ENCODE measurements at places on chromosomes 16 and 17.

DNA sequence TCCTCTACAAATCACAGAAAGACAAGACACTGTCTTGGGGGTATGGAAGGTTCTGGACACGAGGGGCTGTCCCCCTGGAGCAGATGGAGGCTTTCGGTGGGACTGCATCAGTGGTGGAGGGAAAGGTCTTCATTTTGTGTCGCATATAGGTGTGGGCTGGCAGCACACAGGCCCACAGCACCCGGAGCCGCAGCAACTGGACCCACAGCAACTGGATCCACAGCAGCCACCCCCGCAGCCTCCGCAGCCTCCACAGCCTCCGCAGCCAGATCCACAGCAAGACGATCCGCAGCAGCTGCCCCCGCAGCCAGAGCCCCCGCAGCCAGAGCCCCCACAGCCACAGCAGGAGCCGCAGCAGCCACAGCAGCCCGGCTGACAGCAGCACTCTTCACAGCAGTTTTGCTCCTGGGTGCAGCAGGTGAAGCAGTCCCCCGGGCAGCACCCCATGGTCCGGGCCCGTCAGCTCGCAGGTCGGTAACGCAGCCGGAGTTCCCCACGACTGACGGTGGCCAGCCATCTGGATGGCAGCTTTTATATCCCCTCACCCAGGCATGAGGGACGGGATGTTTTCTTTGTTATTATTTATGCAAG, at the start of gene KRTAP17-1:
Gene KRTAP17-1 (minus strand): TSS at position 507 of the 591 bp plus-strand sequence. CDS start 60 bp downstream, at position 447.
- no peak for DNase-seq

GRCh38 chr16:12535535-12536411, 267.9 kb downstream of the CPPED1 start:
- no peak for DNase-seq

DNA sequence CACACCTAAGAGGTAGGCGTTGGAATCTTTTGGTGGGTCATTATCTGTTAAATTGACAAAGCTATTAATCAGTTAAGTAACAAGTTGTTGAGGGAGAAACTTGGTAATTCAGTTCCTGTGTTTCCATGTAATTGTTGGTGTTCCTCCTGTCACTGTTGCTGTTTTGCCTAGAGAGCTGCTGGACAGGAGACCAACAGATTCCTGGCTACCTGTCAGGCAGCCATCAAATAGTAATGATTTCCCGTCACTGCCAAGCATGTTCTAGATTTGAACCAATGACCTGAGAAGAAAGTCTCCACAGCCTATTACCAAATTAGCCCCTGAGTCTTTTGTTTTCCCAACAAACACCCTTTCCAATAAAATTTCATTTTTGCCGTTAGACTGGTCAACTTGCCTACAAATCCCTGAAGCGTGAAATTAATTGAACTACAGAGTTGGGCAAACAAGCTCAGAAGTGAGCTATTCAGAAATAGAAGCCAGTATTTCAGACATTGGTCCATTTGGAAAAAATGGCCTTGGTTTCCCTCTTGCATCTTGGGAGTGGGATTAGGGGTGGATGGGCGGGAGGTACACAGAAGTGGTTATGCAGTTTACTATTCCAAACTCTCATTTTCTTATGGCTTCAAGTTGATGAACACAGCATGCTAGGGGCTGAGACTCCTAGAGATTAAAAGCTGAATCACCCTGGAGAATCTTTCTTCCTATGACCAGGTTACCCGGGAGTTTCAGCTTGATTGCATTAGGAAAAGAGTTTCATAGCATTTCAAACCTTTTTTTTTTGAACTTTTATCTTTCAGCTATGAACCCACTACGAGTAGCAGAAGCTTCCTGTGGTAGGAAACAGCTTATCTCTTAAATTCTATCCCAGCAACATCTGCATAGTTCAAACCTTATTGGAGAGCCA, 262.8 kb upstream of the MAF start:
- no peak for DNase-seq

- peak; percentile 81 for DNase-seq
Observed at GRCh38 chr16:88686439-88687253, at the start of gene SNAI3. TSS of gene SNAI3 (minus strand) at chr16:88686507. CDS start at chr16:88686406, 101 bp downstream.

- DNase-seq: no peak
Observed at GRCh38 chr17:70040336-70040735, 34.7 kb upstream of the KCNJ16 start.

GRCh38 chr17:67421869-67422273, 44.8 kb downstream of the PITPNC1 start:
- peak; percentile 76 for DNase-seq

- peak; percentile 56 for DNase-seq
Observed at GRCh38 chr17:81967533-81968395, 6.8 kb upstream of the NOTUM start.

GRCh38 chr17:55654821-55655220, 67.8 kb downstream of the TMEM100 start:
- DNase-seq: no peak

DNA sequence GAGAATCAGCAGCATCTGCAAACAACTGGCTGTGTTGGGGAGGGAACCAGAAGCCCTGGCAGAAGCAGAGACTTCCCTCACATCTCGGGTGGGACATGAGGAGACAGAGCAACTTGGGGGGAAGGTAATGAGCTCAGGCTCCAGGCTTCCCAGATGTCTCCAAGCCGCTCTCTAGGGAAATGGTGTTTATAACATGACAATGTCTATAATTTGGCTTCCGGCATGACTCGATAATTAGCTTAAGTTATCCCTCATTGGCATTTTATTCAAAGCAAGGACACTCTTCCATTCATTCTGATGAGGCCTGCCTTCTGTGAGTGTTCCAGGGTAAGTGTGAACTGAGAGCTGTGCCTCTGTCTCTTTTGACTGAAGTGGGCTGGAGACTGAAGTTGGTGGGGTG, 14.7 kb upstream of the MLLT6 start:
- DNase-seq: no peak

DNA sequence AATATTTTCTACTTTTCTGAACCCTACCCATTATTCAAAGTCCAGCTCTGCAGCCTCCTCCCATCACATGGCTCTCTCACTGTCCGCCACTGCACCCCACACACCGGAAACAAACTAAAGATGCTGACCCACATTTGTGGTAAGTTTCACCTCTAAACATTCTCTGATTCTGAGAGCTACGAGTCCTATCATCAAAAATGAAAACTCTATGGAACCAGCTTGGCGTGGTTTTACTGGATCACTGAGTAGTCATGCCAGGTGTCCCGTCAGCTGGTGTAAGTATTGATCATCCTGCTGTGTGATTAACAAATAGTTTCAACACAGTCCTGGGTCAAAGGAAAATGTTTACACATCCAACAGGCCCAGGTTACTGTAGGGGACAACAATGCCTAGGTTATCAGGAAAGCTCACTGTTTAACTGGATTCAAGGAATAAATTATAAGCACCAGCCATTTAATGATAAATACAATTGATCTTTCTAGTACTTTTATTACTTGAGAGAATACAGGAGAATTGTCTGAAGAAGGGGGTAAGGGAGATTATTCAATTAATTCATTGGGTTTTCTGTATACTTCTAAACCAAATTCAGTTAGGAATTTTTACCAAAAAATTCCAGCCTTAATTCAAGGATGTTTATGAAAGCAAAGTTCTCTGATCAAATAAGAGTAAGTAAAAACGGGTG, 33.9 kb downstream of the CYTH1 start:
- DNase-seq: no peak
